Stimulated activated CD4-positive, alpha-beta T cell treated with anti-CD3 and anti-CD28 coated beads, TNF-alpha, amount 100 ng/mL, for 4 hours (primary cell): ENCODE measurements at places on chromosomes 1 and 21.

DNA sequence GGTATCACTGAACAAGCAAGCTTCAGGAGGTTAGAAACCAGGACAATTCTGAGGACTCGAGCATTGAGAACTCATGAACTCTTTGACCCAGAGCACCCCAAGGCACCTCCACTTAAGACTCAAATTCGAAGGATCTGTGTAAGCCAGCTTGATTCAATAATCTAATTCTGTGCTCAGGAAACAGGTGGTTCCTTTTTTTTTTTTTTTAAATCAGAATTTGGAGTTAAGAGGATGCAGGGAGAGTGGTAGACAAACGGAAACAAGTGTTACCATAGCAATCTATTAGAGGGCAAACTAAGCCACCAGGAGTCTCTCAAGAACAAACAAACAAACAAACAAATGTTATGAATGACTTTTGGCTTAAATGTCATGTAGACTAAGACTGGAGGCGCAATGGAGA lies 53.8 kb upstream of the DPH5 start:
- no peak for DNase-seq

- no peak for DNase-seq
Observed at GRCh38 chr1:110787328-110788071, 85.4 kb upstream of the CD53 start.

DNA sequence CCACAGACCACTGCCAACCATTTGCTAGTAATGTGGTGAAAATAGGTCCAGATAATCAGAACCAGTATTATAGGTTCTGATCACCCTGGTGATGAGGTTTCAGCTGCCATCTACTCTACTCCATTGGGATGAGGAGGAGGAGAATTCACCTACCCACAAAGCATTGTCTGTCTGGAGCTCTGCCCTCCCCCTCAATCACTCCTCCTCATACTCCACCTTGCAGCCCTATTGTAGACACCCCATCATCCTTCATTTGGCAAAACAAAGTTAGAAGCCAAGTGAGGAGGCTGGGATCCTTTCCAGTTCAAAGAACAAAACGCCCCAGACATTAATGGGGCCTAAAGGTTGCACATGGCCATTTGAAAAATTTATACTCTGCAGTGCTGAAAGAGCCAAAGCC lies 157.4 kb upstream of the L1TD1 start:
- DNase-seq, result no peak

GRCh38 chr21:26933448-26933847 lies 33.4 kb downstream of the ADAMTS5 start:
- DNase-seq, result no peak

GRCh38 chr1:207892764-207893163 lies 18.2 kb downstream of the CD34 start:
- no peak for DNase-seq

GRCh38 chr1:156540955-156541354 lies 31.4 kb downstream of the IQGAP3 start:
- no peak for DNase-seq

DNA sequence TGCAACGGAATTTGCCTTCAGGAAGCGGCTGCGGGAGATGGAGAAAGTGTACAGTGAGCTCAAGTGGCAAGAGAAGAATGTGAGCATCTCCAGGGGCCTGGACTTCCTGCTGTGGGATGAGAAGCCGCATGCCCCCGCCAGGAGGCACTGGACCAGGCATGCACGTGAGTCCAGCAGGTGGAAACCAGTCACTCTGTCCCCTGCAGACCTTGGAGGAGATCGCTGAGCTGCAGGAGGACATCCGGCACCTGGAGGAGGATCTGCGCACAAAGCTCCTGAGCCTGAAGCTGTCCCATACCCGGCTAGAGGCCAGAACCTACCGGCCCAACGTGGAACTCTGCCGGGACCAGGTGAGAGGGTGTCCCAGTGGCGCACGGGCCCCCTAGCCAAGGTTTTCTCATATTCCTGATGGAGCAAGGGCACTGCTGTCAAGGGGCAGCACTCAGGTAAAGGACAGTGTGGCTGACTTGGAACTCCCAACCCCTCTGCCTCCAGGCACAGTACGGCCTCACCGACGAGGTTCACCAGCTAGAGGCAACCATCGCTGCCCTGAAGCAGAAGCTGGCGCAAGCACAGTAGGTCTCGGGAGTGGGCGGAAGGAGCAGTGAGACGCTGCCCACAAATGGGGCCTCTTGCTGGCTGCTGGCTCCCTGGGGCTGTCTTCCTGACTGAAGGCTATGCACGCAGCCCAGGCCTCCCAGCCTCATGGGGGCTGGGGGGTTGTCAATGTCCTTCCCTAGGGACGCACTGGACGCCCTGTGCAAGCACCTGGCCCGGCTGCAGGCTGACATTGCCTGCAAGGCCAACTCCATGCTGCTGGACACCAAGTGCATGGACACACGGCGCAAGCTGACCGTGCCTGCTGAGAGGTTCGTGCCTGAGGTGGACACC lies 1.2 kb upstream of the ADPRS start:
- no peak for DNase-seq

DNA sequence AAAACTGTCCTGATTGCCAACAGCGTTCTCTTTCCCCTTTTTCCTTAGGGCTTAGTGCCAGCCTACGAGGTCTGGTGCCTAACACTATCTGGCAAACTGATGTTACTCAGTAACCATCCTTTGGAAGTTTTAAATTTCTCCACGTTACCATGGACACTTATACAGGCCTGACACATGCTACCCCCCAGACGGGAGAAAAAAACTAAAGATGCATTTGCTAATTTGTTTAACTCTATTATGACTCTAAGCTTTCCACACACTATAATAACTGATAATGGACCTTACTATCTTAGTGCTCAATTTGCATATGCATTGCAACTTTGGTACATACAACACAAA lies 36.8 kb downstream of the CLCA1 start:
- no peak for DNase-seq

DNA sequence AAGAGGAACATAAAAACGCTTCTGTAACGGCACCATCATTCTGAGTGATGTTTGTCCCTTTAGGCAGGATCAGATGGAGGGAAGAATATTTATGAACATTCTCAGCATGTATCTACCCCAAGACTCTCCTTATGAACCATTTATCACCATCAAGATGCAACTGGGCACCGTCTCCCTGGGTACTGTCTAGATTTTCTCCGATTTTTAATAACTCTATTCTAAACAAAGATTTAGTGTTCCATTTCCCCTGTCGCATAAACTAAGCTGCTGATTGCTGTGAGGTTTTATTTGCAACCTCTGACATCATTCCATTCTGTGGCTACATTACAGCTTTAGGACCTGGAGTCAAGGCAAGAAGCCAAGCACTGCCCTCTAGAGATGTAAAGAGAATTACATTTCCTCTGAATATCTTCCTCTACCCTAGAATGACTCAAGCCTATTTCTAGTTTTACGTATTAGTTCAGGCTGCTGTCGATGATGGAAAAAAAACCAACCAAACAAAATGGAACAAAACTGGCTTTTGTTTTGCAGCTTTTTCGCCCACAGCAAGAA lies 130.1 kb upstream of the MAP1LC3C start:
- DNase-seq, result no peak

DNA sequence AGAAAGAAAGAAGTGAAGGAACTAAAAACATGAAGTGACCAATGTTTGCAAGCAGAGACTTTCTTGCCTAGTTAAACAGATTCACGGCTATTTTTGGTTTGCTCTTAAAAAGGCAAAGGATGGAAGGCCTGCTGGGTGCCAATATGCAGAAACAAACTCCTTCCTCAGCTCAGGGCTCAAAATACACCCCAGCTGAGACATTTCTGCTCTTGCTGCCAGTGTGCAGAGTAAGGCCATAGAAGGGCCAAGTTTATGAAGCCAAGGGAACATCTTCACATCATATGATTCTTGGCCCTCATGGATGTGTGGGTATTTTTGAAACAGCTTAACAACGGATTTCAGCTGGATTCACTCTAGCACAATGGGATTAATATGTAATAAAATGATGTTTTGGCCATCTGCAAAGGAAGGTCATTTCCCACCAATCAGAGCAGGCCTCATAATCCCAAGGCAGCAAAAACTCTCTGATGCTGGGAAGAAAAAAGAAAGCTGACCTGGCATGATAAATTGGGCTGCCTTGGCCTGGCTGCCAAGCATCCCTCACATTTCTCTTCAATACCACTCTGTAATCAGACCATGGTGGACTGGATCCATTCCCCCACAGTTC lies 70.7 kb downstream of the CAPZB start:
- no peak for DNase-seq

DNA sequence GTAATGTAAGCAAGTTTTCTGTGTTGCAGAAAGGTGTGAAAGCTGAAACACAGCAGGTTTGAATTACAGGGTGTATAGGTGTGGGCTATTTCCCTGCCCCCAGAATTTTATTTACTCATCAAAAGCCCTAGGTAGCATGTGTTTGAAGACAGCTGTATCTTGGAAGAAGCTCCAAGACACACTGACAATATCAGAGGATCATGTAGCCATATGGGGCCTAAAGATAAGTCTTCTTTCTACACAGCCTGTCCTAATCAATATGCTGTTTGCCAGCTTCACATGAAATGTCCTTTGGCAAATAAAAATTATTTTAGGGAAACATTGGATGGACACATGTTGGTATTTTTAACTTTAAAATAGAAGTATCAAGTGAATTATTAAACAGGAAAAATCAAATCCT lies 17.5 kb upstream of the SUCO start:
- no peak for DNase-seq

DNA sequence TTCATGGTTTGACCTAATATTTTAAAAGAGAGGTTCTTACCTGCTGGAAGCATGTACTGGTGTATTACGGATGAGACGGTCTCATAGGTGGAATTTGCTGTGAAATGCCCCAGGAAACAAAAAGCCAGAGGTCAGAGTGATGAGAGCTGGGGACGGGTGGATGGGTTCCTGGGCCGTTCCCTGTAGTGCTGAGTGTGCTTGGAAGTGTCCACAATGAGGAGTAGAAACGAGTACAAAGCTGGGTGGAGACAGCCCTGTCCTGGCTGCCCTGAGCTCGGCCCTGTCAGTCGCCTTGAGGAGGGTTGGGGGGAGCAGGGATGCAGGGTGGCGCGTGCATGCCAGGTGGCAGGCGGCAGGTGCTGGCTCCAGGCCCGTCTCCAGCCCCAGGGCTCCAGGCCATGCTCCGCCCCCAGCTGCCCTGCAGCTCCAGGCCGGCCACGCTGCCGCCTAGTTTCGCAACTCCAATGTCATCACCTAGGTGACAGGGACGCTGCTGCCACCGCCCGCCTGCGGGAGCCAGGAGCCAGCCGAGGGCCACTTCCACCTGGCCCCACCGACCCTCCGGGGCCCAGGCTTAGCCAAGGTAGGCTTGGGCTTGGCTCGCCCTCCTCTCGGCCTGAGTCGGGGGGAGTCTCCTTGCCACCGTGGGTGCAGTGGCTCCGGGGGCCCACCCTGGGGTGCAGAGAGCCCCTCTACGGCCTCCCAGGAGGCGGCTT lies 16.4 kb downstream of the TP73 start:
- DNase-seq, result no peak

DNA sequence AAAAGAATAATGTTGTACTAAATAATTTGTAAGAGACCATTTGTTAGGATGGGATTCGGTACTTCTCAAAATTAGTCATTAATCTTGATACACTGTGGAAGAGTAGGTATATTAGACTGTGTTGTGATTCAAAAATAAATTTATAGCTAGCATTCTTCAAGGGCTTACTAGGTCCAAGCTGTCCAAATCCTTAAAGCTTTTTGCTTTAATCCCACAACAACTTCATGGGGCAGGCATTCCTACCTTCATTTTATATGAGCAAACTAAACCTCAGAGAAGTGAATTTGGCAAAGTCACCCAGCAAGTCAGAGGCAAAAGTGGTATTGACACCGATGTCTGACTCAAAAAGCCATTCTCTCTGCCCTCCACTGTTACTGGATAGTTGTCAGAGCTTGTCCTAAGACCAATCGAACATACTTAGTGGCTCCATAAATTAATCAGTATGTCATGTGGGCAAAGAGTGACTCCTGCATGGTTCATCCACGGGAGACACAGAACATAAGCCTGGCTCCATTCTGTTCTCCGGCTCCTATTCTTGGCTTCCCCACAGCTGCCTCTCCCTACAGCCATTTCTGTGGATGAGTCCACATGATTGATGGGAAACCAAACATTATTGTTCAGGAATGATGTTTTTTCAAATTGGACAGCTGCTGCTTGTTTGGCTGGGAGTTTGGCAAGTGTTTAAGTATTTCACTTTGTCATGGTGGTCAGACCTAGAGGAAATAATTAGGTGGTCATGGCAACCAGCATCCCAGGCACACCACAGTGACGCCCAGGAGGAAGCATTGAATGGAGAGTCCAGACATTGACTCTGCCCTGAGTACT lies 133.4 kb upstream of the FGGY start:
- no peak for DNase-seq

GRCh38 chr1:21865609-21865942 lies 53.5 kb downstream of the LDLRAD2 start:
- no peak for DNase-seq

GRCh38 chr1:199512037-199512710 lies 515.3 kb upstream of the NR5A2 start:
- no peak for DNase-seq

DNA sequence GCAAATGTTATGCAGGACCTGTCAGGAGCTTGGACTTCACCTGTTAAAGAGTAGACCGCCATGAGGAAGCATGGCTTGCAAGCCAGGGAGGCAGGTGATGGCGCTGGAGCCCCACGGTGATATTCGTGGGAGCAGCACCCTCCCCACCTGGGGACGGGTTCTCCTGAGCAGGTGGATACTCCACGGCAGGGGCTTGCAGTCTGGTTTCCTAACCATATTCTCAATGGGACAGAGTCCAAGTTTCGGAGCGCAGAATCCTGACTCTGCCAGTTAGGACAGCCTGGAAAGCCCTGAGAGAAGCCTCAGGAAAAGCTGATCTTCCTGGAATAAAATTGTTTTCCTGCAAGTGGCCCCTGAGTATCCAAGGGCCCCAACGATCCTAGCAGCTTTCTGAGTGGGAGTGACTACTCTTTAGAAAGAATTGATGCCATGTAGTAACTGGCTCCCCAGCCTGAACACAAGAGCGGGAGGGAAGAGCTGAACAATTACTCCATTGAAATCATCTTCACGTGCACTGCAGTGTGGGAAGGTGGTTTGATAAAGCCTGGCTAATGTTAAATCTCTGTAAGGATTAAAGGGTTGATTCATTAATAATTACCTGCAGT lies 146.3 kb upstream of the RAB4A start:
- no peak for DNase-seq

GRCh38 chr1:175373786-175374623 lies 181.4 kb upstream of the KIAA0040 start:
- no peak for DNase-seq
